Chondrocyte (in vitro differentiated cells): ENCODE measurements at places on chromosomes 2 and 18. TPM values are rescaled to one million over a fixed set of nuclear protein-coding genes. Genes with fewer than 3 reads are reported as not detected.

Gene SLC35G4
- not detected in 3 replicates for total RNA-seq

GRCh38 chr2:12251121-12251520 lies 465.6 kb upstream of the TRIB2 start:
- DNase-seq, result no peak
- no peak overlapping the region for H3K4me3 ChIP-seq
- H3K36me3 ChIP-seq, result no peaks in the 10 kb centered on the region
- H3K4me1 ChIP-seq, result peaks cover 3% of the 10 kb centered on the region

DNA sequence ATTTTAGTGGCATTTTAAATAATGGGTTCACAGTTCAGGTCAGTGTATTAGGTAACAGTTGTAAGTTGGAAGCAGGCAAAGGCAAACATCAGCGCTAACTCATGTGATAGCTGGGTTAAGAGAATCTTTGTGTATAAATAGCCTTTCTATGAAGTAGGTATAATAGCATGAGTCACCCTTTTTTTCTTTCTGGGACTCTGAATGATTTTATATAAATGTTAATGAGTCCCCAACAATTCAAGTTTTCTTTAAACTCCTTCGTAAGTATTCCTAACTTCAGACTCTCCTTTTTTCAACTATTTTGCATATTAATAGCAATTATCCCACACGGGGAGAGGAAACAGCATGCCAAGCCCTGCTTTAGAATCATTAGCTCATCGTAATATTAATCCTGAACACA lies 384.3 kb downstream of the PIK3C3 start:
- H3K36me3 ChIP-seq, result no peaks in the 10 kb centered on the region
- no peak for DNase-seq
- H3K4me3 ChIP-seq, result no peak overlapping the region
- H3K27ac ChIP-seq, result no peak overlapping the region
- peaks cover 10% of the 10 kb centered on the region for H3K27me3 ChIP-seq

Gene SPATS2L
- 233 to 237 TPM (median 233 TPM) in 3 replicates for total RNA-seq

Gene DLX1
- total RNA-seq, result 6.7 to 34.2 TPM (median 7.1 TPM) in 3 replicates

Gene C1QL2
- total RNA-seq, result not detected in 3 replicates

Gene SCN9A
- 30.1 to 32.8 TPM (median 31.0 TPM) in 3 replicates for total RNA-seq

- peaks cover 4% of the 10 kb centered on the region for H3K27me3 ChIP-seq
- H3K4me1 ChIP-seq, result no peaks in the 10 kb centered on the region
- no peak overlapping the region for H3K4me3 ChIP-seq
- DNase-seq, result no peak
These were observed 851.6 kb upstream of the CDH2 start for GRCh38 chr18:29028560-29028959.
